ENCODE measurements at places on chromosomes 1 and 21.
A peak's percentile ranks its signal among the peaks of the same experiment; 100 is the strongest.

GRCh38 chr1:200905411-200906052 is 10.8 kb downstream of the INAVA start:
- DNase-seq: no peak

DNA sequence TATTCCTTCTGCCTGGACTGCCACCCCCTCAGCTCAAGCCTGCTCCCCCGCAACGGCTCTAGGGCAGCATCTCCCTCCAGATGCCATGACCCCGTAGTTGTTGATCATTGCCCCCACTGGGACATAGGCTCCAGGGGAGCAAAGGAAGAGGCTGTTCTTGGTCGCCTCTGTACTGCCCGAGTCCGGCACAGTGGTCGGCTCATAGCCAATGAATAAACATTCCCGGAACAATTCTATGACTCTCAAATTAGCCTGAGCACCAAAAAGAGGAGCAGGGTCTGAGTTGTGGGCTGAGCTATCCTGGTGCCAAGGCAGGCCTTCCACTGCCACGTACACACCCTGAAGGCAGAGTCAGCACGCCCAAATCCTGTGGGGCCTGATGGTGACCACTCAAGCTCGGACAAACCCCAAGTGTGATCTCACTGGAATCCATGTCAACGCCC is 33.1 kb downstream of the CAPZB start:
- no peak for DNase-seq

- no peak for DNase-seq
Observed at GRCh38 chr21:34183331-34183928, 110.1 kb downstream of the MRPS6 start.

- DNase-seq: peak; percentile 11
Observed at GRCh38 chr1:94396356-94397010, 21.7 kb upstream of the ABCD3 start.

GRCh38 chr1:189851806-189852367 is 625.8 kb downstream of the BRINP3 start:
- DNase-seq: no peak

- DNase-seq: peak; percentile 17
Observed at GRCh38 chr1:38858833-38859560, 575 bp downstream of the RRAGC start.

GRCh38 chr1:203267912-203268311 is 37.4 kb upstream of the BTG2 start:
- DNase-seq: no peak

GRCh38 chr1:22641906-22642636 is 1.4 kb upstream of the C1QC start:
- peak; percentile 48 for DNase-seq

GRCh38 chr1:9039761-9040658 is 13.8 kb upstream of the SLC2A7 start:
- no peak for DNase-seq

DNA sequence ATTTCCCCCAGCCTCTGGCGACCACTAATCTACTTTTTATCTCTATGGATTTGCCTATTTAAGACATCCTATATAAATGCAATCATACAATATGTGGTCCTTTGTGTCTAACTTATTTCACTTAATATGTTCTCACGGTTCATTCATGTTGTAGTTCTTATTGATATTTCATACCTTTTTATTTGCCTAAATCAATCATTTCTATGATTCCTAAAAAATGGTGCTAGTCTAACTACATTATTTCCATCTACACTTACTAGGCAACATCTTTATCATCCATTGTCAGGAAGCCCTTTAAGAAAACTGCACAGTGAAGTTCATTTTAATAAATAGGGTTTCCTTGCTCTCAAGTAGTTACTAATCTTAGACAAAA is 380 bp upstream of the FBXO28 start:
- no peak for DNase-seq

GRCh38 chr1:89065079-89065868 is at the start of gene GBP1:
Gene GBP1 (minus strand): TSS chr1:89065208. CDS start chr1:89063234, 1,974 bp downstream.
- DNase-seq: no peak

DNA sequence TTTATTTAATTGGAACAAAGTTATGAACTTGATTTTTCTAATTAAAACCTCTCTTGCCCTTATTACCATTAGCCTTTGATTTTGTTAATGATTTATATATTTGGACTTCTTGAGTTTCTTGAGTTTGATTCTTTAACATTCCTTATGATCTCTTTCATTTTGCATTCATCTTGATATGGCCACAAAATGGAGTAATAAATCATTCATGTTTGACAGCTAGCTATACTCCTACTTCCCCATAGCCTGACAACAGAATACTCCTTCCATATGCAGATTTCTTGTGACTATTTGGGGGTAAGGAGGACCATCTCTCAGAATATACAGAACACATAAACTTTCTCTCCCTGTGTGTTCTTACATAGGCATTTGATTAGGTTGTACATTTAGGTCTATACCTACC is 119.6 kb downstream of the SYT14 start:
- no peak for DNase-seq

DNA sequence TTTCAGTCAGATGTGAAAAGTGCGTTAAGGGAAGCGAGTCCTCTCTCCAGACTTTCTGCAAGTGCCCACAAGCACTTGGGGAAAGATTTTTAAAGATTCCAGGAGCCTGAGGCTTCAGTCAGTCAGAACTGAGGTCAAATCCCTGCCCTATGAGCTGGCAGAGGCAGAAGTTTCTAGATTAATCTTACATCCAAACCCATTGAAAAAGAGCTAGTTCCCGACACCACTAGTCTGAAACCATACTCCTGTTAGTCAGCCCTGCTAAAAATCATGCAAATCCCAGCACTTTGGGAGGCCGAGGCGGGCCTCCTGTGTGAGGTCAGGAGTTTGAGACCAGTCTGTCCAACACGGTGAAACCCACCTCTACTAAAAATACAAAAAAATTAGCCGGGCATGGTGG is 21.0 kb downstream of the RSPH1 start:
- no peak for DNase-seq

GRCh38 chr1:119125874-119126273 is 14.6 kb downstream of the WARS2 start:
- DNase-seq: no peak

- no peak for DNase-seq
Observed at GRCh38 chr1:46769028-46769740, 29.7 kb upstream of the CYP4B1 start.

DNA sequence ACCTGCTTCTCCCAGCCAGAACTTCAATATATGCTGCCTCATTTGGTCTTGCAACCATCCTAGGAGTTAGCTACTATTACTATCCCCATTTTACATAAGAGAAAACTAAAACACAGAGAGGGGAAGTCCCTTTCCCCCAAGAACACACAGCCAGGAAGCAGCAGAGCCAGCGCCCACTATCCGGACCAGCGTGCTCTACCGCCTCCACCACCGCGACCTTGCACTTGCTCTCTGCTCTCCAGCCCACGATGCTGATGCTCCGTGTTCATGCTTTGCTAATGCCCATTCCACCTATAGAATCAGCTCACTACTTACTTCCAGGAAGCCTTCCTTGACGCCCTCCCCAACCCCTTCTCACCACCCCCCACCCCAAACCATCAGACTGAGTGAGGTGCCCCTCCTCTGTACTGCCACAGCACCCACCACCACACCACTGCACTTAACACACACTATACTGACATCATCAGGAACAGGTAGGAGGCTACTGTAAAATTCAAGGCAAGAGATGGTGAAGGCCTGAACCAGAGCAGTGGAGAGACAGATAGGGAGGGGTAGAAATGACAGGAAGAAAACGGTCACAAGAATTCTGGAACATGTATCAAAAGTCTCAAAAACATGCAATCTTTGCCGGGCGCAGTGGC is 9.4 kb downstream of the TMEM53 start:
- DNase-seq: no peak

DNA sequence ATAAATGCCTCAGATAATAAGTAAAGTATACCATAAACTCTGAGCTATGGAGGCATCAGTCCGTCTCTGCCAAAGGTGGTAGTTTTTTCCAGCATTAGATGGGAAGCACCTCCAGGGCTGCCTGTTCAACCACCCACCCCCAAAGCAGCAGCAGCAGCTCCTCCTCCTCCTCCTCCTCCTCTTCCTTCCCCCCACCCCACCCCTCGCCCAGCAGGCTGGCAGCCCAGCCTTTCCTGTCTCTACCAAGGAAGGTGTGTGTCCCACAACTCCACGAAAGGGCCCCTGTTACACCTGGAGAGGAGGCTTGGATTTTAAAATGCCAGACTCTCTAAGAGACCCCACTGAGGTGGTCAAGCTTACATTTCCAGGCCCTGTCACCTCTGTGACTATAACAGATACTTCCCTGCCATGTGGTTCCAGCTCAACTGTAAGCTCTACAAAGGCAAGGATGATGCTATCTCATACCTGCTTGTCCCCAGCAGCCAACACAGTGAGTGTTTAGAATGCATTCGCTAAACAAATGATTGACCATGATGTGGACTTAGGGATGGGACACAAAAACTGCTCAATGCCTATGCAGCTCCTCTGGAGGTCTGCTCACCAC is 76.7 kb downstream of the GFI1 start:
- DNase-seq: no peak

GRCh38 chr21:41852929-41853320 is 26.2 kb downstream of the PRDM15 start:
- no peak for DNase-seq
